ENCODE measurements at places on chromosomes 12 and 14.

DNA sequence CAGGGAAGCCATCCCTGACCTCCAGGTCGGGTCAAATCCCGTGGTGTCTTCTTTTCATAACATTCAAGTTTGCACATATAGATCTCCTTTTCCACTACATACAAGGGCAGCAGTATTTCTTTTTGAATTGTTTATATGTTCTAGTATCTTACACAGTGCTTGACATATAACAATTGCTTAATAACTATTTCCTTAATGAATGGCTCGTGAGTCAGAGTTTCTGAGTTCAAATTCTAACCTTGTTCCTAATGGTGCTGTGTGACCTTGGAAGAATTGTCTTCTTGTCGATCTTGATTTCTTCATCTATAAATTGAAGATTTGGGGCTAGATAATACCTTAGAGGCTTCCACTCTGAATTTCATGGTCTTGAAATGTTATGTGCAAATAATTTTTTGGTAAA is 57.2 kb upstream of the PELI2 start:
- DNase-seq, result no peak

DNA sequence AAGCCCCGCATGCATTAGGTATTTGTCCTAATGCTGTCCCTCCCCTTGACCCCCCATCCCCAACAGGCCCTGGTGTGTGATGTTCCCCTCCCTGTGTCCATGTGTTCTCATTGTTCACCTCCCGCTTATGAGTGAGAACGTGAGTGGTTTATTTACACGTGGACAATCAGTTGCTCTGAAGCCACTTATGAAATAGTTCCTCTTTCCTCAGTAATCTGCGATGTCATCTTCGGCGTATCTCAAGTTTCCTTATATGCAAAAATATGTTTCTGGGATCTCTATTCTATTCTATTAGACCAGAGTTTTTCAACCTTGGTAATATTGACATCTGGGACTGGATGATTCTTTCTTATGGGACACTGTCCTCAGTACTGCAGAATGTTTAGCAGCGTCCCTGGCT is 56.0 kb upstream of the DCD start:
- no peak for DNase-seq

GRCh38 chr14:58428118-58428683 is 682 bp downstream of the KIAA0586 start:
- no peak for DNase-seq

DNA sequence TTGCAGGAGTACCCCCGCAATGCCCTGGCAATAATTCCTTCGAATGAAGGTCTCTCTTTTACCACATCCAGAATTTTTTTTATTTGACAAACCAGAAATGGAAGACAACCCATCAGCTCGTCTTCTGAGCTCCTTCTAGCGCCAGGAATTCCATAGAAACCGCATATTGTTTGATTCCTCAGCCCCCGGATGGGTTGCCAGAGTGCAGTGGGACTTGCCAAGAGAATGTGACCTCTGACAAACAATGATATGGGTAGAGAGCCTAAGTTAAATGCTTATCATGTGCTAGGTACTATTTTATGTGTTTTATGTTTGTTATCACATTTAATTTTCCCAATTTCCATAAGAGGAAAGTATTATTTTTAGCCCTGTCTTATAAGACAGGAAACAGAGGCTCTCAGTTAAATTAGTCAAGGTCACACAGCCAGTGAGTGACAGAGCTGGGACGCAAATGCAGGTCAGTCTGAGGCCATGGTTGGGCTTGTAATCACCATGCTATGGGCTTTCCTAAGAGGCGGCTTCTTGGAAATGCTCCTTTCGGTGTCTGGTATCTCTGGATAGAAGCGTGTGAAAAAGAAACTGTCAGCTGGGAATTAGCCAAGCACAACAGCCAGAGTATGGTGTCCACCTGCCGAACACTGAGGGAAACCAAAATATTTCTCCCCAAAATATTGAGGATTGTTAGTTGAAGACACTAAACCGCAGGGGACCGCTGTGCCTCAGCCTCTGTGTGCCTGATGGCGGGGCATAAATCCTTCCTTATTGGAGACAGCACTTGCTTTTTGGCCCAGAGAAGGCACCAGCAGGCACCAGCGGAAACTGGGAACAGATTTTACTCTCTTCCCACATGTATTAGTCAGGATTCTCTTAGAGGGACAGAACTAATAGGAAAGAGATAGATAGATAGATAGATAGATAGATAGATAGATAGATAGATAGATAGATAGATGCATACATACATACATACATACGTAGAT is 29.4 kb upstream of the ETFBKMT start:
- no peak for DNase-seq

GRCh38 chr12:67512061-67512460 is 136.5 kb upstream of the DYRK2 start:
- DNase-seq, result no peak

DNA sequence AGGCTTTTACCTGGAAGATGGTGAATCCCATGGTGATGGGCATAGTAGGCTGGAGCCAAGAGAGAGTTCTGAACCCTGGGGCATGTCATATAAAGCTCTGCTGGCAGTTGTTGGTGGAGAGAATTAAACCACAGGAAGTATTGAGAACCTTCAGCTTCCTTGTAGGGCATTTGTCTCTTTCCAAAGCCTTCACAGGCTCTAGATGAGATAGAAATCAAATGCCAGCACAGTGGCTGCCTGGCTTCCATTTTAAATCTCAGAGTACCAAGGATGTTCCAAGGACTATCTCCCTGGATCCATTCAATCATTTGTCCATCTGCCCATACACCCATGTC is 369.6 kb downstream of the DPF3 start:
- DNase-seq, result no peak

DNA sequence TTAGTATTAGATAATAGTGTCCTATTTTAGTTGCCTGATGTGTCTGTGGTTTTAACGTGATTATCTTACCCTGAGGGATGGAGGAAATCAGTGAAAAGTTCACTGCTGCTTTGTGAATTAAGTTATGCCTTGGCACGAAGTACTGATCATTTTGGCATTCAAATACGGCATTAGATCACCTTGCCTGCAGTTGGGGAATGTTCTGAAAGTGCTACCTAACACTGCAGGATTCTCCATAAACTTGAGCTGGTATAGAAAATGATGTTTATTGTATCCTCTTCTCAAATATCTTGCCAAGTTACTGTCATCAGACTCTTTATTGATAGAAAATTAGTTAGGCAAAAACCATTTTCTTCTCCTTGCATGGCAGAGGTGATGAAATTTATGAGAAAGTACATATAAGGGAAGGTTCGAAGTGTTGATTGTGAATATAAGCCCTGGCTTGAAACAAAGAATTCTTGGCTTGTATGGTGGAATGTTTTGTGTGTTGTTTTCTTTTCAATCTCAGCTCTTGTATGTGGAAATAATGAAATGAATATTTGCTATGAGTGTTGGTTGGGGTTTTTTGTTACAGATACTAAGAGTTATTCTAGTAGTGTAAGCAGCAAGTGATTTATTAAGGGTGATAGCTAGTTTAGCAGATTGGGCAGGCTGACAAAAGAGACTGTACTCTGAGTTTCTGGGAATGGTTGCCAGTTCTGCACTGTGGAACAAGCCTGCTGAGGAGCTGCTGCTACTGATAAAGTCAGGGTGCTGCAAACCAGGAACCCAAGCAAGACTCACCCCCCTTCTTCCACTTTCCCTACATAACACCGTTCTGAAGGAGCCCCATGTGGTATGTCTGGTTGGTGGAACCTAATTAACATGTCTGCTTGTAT is 448.3 kb downstream of the PCNX1 start:
- DNase-seq, result no peak

GRCh38 chr14:96195441-96196081 is 9.1 kb upstream of the BDKRB2 start:
- DNase-seq, result no peak

DNA sequence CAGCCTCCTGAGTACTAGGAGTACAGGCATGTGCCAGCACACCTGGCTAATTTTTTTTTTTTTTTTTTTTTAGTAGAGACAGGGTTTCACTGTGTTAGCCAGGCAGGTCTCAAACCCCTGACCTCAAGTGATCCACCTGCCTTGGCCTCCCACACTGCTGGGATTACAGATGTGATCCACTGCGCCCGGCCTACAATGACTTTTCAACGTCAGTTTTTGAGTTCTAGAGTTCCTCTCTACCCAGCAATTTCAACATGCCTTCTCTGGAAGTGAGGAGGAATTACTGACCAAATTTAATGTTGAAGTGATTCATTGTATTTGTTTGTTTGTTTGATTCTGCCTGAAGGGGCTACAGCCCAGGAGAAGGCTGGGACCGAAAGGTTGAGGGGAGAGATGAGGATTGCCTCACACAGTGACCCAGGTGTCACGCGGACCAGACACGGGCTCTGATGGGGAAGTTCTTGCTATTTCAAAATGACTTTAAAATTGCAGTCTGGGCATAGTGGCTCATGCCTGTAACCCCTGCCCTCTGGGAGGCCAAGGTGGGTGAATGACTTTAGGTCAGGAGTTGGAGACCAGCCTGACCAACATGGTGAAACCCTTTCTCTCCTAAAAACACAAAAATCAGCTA is 8.6 kb upstream of the DENR start:
- DNase-seq, result no peak

- DNase-seq, result no peak
These were observed 9.0 kb downstream of the ASIC1 start for GRCh38 chr12:50066402-50066801.
